ENCODE measurements at places on chromosomes 16 and 17.

DNA sequence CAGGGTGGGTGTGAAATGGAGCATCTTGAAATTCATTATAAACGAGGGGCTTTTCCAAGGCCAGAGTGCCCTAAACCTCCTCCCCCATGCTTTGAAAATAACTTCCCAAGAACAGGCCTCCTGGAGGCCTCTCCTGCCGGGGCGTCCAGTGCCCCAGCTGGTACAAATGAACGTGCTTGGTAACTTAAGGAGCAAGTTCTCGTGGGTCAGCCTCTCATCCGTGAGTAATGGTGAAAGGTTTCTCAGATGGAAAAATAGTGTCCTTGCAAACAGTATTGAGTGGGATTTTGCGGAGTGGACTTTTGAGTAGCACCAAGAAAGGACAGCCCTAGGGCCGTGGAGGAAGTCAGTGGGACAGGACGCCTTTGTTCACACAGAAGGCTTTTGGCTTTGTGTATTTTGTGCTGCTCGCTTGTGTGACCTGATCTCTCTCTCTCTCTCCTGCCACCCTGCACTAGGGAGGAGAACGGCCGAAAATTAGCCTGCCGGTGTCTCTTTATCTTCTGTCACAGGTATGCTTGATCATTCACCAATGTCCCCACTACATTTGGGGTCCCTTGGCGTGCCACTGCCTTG is 34.6 kb downstream of the CLEC16A start:
- DNase-seq, result no peak

DNA sequence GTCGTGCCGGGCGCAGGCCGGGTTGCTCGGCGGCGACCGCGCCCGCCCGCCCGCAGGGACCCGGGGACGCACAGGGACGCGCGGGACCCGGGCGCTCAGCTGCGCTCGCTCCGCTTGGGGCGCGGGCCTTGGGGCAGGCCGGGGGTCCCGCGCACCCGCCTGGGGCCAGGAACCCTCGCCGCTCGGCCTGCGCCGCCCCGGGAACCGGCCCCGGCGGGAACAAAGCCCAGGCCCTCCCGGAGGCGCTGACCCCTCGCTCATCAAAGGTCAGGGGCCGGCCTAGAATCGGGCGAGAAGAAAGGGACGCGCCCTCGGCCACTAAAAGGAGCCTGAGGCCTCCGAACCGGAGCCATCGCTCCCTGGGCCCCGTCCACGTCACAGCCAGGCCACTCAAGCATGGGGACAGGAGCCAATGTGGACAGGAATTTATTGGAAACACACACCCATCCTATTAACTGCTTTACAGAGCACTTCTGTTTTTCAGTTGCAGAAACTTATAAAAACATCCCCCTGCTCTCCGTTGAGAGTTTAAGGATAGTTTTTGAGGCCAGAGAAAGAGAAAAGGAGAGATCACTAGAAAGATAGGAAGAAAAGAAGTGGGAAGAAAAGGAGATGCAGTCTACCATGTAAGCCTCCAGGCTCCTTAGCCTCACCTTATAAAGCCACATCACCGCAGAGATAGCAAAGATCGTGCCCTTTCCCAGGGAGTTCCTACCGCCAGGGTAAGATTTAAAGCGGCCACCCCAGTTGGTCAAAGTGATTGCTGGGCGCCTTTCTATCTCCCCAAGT is 558 bp upstream of the ZFHX3 start:
- peak; percentile 75 for DNase-seq

GRCh38 chr17:17831208-17832031 is 5.4 kb downstream of the SREBF1 start:
- no peak for DNase-seq

DNA sequence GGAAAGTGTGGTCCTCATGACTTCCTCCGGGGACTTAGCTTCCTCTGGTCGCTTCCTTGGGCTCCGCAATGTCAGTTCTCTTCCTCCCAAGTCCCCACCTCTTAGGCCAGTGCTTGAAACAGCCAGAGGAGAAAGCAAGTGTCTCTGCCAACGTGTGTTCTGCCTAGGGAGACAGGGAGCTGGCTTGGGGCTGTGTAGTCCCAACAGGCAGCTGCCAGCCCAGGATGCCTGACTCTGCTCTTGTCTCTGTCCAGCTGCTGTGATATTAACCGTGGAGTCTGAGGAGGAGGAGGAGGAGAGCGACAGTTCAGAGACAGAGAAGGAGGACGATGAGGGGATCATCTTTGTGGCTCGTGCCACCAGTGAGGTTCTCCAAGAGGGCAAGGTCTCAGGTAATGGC is 13.5 kb upstream of the PLEKHG4 start:
- no peak for DNase-seq

- DNase-seq, result no peak
Measured at GRCh38 chr16:79177018-79177417, 423.5 kb downstream of the MAF start.

GRCh38 chr17:75411328-75412067 is 6.0 kb upstream of the GRB2 start:
- no peak for DNase-seq

DNA sequence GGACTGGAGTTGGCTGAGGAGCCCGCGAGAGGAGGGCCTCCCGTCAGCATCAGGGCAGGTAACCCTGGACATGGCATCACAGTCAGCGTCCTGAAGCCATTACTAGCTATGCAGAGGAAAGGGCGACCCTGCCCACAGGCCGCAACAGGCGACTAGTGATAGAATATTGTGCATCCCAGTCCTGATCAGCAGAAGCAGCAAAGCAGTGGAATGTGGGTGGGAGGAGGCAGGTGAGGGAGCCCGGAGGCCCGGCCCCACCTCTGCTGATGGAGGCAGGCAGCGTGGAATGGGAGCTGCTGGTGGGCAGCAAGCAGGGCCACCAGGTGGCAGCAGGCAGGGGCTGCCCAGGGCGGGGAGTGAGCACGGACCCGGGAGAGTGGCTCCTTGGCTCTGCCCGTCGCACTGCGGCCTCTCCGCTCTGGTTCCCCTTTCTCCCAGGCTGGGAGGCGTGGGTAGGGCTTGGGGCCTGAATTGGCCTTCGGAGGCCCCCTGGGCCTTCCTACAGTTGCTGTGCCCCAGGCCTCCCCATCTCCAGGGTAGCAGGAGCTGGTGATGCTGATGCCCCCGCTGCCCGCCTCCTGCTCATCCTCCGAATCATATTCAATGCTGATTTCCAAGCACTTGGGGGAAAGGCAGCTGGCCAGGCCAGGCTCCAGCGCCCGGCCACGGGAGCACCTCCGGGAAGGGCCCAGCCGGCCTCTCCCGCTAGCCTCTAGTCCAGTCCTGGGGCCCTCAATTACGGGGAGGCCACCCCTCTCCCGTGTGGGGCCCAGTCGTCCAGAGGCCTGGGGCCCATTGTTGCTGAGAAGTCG is 20.2 kb downstream of the TSPOAP1 start:
- no peak for DNase-seq

DNA sequence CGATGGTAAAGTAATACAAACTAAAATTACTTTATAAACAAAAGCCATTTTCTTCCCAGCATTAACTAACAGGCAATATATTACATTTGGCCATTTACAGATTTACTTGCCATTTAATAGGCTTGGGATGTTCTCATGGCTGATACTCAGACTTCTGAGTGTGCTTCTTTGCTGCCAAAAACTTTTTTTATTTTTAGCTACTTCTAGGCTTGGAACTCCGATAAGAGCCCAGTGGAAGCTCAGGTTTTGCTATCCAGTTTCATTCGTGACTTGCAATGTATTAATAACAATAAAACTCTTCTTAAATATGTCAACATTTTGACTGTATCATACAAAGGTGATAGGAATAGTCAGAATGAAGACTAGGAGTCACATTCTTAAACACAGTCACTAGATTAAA is 152.3 kb downstream of the ITFG1 start:
- DNase-seq, result no peak

DNA sequence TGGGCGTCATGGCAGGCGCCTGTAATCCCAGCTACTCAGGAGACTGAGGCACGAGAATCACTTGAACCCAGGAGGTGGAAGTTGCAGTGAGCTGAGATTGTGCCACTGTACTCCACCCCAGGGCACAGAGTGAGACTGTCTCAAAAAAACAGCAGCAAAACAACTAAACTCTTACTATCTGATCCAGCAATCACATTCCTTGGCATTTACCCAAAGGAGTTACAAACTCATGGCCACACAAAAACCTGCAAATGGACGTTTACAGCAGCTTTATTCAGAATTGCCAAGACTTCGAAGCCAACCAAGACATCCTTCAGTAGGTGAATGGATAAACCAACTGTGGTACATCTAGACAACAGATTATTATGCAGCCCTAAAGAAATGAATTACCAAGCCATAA is 4.0 kb downstream of the SIAH1 start:
- DNase-seq, result no peak

DNA sequence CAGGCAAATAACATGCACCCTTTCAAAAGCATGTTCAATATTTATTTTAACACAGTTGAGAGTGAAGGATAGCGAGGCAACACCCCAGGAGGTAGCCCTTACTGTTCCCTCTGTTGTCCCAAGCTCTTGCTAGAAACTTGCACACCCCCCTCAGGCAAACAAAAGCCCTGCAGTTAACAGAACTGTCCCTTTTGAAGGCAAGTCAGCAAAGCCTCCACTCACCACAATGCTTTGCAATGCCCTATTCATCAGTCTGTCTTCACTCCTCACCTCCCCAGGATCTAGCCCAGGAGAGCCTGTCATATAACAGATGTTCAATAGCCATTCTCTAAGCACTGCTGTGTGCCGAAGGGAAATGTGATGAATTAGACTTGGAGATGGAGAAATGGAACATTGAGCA is 3.5 kb upstream of the CNEP1R1 start:
- no peak for DNase-seq
